ENCODE measurements at places on chromosomes 7 and 10.

DNA sequence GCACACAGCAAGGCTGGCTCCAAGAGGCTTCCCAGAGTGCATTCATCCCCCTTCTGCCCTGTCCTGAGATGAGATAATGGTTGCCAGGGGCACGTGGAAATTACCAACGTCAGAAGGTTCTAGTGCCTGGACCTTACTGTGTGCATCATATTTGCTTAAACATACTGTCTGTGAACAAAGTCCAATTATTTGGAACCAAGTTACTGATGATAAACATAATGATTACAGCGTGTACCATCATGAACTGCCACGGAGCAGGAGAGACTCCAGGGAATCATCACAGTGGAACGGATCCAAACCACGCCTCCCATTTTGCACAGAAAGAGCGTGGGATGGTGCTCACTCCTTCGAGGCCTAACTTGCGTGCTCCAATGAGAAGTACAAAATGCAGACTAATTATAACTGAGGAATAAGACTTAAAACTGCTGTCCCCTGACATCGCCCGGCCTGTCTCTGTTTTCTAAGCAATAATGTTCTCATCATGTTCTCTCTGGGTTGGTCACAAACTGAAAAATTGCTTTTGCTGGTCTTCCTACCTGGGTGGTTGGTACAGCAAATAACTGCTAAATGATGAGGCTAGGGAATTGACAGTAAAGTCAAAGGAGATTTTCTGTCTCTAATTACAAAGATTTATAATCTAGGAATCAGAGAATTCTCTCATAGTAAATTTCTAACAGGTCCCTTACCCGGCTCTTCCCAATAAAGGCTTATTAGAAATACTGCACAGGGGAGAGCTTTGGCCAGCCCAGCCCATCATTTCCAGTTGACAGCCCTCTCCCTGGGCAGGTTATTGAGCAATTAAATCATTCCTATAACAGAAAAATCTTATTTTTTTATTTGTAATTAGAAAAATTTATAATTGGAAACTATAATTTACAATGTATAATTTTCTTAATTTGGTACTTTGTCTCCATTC, 182.2 kb downstream of the CAMK1D start:
- DNase-seq: peak; percentile 28

DNA sequence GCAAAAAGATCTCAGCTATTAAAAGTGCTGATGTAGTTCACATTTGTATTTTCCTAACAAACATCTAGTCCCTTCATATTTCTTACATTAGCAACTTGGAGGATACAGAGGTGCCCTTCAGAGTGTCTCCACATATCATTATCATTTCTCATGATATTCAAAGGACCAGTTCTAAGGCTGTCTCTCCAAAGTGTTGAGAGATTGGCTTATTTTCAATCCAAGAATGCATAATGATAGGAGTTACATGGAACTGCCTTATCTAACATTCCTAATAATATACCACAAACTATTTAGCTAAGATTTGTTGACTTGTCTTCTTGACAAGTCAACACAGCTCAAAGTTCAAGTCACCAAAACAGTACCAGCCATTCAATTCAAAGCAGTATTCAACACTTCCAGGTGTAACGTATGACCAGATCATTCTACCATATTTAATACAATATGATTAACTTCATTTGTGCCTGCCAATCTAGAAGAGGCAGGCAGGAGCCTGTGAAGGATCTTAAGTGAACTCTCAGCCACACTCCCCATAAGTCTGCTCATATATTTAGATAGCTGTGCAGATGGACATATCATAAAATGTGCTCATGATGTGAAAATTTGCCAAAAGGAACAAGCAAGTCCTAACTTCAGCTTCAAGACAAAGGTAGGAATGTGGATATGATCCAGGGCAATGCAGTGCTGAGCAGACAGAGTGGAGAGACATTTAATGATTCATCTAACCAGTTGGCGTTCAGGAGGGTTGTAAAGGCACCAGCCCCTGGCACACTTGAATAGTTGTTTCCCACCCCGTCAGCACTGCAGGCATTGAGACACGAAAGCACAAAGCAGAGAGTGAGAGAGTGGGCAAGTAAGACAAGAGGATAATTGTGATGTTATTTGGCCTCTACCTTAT, 108.3 kb downstream of the MTERF1 start:
- DNase-seq: no peak

DNA sequence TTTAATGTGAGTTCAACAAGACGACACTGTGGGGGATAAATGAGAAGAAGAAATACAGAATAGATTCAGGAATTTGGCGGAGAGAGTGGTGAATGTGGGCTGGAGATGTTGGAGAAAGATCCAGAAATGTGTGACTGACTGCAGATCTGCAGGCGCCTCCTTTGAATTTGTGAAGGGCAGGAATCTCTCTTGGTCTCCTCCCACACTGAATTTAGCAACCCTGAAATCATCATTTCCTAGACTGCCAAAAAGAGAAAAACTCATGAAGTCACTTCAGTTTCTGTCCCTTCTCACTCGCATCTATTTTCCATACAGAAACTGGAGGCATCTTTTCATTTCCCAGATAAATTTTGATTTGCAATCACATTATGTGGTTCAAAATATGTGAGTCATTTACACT, 128.7 kb downstream of the GNAI1 start:
- no peak for DNase-seq

- peak; percentile 19 for DNase-seq
Measured at GRCh38 chr10:14578060-14578952, 196.4 kb downstream of the FAM107B start.

DNA sequence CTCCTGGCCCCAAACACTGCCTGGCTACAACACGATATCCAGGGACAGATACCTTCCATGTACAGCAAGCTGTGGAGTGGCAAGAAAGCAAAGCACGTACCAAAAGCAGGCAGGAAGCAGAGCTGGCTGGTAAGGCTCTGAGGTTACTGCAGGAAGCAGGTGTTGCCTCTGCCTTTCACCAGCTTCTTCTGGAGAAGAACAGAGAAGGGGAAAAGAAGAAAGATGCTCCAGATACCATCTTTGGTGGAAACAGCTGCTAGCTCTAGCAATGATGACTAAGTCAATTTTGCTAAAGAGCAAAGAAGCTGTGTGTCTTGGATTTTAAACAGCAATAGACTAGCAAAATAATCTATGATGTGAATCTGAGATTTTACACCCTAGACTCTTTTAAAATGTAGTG, 34.9 kb upstream of the PRSS1 start:
- DNase-seq: no peak

GRCh38 chr10:22657566-22658225, 56.7 kb downstream of the PIP4K2A start:
- no peak for DNase-seq

GRCh38 chr7:120842121-120842621, 15.8 kb downstream of the TSPAN12 start:
- DNase-seq: no peak

DNA sequence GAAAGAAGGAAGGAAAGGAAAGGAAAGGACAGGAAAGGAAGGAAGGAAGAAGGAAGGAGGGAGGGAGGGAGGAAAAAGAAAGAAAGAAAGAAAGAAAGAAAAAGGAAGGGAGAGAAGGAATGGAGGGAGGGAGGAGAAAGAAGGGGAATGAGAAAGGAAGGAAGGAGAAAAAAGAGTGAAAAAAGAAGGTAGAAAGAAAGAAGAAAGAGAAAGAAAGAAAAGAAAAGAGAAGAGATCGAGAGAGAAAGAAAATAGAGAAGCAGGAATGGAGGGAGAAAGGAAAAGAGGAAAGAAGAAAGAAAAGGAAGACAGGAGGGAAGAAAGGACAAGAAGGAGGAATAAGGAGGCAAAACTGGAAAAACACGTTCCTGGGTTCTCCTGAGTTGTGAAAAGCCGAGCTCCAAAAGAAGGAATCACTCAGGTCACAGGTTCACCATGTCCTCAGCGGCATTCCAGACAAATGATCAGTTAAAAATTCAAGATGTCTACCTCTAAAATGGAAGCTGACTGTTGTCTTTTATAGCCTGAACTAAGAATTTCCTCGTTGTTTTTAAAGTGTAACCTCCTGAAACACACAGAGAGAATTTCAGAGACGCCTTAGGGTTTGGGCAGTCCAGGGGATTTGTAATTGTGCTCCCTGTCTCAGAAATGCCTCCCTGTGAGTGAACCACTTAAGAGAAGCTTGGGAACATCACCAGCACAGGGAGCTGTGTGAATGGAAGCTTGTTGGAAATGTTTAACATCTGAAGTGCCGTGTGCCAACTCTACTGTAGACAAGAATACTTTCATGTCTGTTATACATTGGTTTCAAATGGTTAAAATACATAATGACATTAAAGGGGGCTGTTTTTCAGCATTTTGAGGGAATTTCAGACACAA, 80.7 kb downstream of the INHBA start:
- DNase-seq: no peak

GRCh38 chr10:27448921-27449320, 55.2 kb upstream of the RAB18 start:
- DNase-seq: no peak

DNA sequence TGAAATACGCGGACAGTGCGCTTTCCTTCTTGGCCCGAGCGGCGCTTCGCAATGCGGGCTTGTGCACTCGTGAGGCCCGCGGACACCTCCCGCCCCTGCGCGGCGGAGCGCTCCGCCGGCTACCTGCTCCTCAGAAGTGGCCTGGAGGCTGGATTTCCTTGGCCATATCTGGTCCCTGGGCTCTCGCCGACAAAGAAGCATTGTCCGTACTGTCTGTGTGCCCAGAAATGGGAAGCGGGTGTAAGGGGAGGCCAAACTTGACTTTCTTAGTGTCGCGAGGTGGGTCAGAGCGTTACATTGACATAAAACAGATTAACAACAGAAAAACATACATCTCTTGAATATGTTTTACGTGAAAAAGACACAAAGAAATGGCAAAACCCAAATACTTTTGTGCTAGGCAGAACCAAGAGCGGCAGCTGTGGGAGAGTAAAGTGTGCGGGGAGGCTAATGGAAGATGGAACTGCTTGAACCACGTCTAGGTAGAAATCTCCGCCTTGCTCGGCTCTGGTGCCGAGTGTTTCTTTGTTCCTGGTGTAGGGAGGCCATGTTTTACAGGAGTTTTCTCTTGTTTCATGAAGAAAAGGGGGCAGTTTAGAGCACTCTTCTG, 1.4 kb downstream of the LANCL2 start:
- DNase-seq: peak; percentile 19

All from BE2C (cell line).